ENCODE measurements at places on chromosomes 13 and 19.

DNA sequence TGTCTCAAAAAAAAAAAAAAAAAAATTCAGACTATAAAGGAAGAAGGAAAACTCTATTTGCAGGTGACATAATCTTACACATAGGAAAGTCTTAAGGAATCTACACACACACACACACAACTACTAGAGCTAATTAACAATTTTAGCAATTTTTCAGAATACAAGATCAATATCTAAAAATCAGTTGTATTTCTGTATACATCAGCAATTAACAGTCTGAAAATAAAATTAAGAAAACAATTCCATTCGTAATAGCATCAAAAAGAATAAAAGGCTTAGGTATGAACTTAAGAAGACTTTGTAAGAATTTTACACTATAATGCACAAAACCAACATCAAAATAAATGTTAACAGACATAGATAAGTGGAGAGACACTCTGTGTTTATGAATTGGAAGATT, 15.6 kb upstream of the CALM3 start:
- DNase-seq = no peak

DNA sequence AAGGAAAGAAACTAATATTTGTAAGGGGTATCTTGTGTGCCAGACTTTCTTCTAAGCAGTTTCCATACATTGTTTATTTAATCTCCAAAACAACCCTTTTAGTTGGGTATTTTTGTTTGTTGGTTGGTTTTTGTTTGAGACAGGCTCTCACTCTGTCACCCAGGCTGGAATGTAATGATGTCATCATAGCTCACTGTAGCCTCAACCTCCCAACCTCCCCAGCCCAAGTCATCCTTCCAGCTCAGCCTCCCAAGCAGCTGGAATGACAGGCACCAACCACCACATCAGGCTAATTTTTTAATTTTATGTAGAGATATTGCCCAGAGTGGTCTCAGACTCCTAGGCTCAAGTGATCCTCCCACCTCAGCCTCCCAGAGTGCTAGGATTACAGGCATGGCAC, 41.2 kb upstream of the LSM14A start:
- DNase-seq = no peak

DNA sequence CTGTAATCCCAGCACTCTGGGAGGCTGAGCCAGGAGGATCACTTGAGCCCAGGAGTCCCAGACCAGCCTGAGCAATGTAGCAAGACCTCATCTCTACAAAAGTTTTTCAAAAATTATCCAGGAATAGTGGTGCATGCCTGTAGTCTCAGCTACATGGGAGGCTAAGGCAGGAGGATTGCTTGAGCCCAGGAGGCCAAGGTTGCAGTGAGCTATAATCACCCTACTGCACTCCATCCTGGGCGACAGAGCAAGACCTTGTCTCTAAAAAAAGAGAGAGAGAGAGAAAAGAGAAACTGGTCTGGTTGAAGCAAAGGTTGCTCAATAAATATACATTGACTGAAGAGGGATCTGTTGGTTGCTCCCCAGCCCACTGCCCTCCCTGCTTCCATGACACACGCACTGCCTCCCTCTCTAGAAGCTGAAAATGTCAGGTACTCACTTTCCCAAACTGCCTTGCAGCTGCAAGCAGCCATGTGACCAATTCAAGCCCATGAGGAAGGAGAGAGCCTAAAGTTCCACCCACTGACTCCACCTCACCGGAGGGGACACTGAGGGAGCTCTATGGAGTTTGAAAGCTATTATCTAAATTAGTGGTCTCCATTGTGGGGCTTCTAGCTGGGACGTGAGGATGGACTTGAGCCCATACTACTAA, 14.0 kb downstream of the CEACAM16 start:
- DNase-seq = no peak

- DNase-seq = no peak
These were observed 30.0 kb downstream of the FLT1 start for GRCh38 chr13:28464861-28465460.
